Activated naive CD4-positive, alpha-beta T cell treated with anti-CD3 and anti-CD28 coated beads, Interleukin-2, amount 50 U/mL, for 16 hours (primary cell): ENCODE measurements at places on chromosomes 6 and 20.

GRCh38 chr20:59629141-59630045 is 25.1 kb downstream of the PHACTR3 start:
- DNase-seq = no peak

DNA sequence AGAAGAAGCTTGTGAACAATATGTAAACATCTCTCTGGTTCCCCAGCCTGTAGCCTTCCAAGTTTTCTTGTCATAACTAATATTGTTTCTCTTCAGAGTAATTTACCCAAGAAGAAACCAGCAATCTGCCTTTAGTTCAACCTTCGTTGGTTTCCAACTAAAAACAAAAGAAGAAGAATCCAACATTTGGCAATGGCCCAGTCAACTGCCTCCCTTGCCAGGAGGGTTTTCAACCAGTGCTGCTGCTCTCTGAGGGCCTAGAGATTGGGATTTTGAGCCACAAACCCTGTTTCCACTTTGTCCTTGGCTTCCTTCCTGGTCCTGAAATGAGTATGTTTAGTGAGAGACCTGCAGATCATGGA is 395.8 kb upstream of the CNR1 start:
- no peak for DNase-seq

DNA sequence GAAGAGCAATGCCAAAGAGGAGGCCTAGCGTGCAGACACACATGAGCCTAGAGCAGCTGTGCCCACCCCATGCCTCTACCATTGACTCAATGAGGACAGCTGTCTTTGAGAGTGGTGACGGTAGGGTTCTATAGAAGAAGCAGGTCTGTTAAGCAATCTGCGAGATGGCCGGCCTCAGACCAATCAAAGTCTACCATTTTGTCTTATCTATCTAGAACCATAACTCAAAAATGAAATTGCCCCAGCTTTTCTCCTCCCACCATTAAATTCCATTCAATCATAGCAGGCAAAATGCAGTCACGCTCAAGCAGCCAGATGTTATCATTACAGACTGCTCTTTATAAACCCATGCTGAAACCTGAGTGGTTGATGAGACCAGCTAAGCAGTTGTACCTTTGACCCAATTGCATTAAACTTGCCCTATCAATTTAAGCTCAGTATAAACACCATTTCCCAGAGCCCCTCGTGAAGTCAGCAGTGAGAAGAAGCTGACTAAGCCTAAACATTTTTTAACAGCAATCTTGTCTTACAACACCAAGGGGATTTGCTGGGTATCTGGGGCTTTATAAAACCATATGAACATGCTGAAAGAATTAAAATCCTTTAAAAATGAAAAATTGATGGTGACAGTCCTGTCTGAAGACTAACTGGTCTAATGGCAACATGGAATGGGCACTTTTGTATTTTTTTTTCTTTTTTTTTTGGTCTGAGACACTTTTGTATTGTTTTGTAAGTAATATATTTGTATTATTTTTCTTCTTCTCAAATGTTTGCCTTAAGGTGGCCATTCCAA is 57.5 kb downstream of the FOXC1 start:
- no peak for DNase-seq

GRCh38 chr6:149317644-149318571 is at the start of gene TAB2:
Gene TAB2, plus strand, starts transcription at chr6:149317712. Its CDS starts 52,286 bp downstream, at chr6:149369998.
- peak; percentile 83 for DNase-seq

- no peak for DNase-seq
Observed at GRCh38 chr20:55974491-55975202, 30.7 kb downstream of the CBLN4 start.

GRCh38 chr6:81169166-81169565 is 583.3 kb downstream of the TENT5A start:
- no peak for DNase-seq

DNA sequence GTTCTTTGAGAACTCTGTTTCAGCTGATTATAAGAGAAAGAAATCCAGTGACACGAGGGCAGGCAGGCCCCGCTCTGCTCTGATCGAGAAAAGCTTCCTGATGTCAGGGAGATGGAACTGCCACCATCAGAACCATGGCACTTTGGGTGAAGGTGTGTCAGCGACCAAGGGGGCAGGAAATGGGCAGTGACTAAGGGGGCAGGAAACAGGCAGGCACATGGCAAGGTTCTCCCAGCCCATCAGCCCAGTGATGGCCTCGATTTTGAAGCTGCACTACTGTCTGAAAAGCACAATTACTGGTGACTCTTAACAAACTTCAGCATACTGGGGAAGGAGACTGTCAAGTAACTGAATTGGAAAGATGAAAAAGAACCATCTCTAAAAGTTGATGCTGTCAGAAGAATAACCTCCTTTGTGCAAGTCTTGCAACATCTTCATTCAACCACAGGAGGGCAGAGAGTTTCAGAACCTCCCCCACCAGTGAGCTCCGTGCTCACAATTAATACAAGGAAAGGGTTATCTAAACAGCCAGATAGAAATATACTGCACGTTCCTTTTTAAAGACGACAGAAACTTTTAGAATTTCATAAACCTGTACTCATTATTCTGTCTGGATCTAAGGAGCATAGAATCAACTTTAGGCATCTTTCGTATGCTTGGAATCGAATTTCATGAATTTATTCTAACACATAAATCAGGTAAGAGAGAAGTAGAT is 39.1 kb downstream of the TMX4 start:
- DNase-seq = no peak

DNA sequence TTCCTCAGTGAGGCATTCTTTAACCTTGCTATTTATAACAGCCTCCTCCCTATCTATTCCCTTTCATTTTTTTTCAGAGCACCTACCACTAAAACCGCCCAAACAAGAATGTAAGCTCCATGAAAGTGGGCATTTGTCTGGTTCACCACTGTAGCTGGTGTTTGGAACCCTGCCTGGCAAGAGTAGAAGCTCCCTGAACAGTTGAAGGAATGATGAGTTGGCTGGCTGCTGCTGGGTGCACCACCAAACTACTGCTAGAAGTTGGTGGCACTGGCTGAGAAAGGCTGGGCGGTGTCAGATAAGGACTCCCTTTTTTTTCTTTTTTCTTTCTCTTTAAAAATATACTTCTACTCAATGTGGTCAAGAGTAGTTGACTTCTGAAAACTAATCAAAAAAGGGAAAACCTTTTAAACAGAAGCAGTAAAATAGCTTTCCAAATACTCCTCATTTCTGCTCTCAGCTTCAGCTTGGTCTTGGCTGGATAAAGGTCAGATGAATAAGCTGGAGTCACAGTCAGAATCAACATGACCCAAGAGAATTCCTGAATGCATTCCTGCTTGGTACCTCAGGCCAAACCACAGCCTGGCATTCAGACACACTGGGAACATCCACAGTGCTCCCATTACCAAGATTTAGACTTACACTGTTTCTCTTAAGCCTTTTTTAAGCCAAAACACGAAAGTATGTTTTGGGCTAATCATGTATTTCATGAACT is 38.0 kb downstream of the RTN4IP1 start:
- no peak for DNase-seq

DNA sequence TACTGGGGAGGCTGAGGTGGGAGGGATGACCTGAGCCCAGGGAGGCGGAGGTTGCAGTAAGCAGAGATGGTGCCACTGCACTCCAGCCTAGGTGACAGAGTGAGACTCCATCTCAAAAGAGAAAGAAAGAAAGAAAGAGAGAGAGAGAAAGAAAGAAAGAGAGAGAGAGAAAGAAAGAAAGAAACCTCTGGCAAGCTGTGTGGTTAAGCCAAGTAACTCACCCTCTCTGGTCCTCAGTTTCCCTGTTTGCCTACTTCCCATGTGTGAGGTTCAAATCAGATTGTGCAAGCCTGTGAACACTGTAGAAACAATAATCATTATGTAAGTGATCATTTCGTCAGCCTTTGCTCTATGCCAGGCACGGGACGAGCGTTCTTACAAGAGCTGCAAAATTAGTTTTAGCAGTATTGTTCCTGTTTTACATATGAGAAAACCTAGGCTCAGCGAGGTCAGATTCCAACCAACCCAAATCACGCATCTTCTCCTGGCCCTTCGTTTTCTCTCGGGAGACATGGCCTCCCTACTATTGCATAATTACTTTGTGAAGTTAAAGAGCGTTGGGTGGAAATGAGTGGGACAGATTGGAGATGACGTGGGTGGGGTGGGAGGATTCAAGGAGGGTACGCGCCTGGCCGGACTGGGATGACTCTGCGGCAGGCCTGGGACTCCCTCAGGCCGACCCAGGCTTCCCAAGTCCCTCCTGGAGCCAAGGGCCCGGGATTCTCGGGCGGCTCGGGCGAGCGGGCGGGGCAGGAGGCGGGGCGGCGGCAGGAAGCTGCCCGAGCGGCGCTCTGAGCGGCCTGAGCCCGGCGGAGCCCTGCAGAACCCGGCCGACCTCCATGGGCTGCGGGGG is at the start of gene SNX21:
Gene SNX21 (plus strand): TSS at position 770 of the 853 bp plus-strand sequence. CDS start 121 bp downstream, outside the sequence.
- peak; percentile 17 for DNase-seq

DNA sequence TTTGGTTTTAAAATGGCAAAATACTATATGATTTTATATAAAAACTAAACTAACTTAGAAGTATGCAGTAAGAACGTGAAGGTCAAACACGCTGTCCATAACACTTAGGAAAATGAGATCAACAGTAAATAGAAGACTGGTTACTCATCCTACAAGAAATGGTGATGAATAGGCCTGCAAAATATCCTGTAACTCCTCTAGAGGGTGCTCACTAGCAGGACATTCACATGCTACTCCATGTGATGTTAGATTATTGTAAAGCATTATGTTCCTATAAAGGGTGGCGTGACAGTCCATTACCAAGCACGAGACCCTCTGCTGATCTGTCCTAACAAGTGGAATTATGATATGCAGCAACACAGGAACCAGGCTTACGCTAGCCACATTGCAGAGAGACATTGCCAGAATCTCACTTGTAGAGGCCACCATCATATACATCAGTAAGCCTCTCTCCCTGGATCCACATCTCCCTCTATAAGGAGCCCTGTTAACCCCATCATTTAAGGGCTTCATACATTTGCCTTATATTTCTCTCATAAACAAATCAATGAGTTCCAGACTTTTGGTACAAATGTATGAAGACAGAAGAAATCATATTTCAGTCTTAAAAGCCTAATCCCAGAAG is 18.0 kb upstream of the DEFB129 start:
- DNase-seq = no peak

DNA sequence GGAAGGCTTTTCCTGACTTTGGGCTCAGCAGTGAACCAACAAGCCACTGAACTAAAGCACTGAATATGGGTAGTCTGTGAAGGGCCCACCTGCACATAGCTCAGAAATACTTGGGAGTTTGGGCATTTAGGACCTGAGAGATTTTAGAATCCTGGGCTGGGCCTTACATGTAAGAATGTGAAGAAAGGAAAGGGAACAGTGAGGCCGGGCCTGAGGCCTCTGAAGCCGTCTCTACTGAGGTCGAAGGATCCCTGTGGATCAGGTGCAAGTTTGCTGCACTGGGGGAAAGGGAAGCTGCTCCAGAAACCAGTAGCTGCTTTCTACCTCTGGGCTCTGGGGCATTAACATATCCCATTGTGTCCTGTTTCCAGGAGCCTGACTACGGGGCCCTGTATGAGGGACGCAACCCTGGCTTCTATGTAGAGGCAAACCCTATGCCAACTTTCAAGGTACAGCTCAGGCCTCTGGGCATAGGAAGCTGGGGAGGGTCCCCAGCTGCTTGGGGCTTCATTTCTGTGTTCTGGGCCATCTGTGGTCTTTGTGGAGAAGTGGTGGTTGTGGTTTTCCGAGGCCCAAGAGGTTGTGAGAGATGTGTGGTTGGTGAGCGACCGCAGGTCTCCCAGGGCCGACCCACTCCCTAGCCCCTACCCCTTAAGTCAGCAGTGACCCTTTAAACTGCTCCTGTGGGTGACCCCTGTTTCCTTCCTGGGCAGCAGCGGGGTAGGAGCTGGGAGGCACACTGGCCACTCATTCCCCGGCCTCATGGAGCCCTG is 30.3 kb downstream of the PLCG1 start:
- DNase-seq = no peak

DNA sequence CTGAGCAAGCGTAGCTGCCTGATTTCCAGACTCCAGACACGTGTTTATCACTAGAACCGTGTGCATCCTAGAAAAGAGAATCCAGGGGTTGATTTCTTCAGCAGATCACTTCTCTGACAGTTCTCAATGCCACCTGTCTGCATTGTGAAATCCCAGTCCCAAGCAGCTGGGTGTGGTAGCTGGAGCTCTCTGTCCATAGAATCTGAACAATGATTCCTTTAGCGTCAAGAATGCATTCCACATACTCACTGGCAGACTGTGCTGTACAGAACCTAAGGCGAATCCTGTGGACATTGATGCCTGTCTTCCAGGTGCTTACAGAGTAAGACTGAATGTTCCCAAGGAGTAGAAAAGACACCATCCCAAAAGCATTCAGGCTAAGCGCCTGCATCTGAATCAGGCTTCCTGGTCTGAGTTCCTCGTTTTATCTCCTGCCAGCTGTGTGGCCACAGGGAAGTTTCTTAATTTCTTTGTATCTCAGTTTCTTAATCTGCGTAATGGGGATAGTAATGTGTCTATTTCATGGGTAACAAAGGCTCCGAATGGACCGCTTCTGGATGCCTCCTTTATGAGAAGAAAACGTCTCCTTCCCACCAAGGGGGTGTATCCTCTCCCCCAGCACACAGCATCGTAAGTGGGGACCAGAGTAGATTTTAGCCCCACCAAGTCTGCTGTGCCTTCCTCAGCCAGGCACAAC is 10.4 kb upstream of the TRAF3IP2 start:
- DNase-seq = no peak

- no peak for DNase-seq
Observed at GRCh38 chr20:47318027-47318585, 38.4 kb downstream of the ZMYND8 start.

DNA sequence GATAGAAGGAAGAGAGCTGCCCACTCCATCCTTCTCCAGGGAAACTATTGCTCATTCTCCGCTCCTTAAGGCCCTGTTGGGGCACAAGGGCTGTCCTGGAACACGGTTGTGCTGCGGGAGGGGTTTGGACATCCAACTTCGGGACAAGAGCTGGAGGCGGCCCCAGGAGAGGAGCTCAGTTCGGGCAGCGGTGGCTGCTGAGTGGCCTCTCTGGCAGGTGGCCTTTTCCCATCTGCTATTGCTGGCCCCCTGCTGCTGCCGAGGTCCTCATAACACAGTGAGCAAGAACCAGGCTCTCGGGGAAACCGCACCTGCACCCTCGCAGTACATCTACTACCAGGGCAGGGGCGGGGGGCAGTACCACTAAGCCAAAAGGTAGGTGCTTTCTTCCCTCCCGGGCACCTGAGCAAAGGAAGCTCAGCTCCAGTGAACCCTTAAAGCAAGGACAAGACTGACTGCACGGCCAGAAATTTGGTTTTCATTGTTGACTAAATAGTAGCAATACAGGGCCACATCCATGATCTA is 63.7 kb downstream of the PSMG4 start:
- DNase-seq = no peak

DNA sequence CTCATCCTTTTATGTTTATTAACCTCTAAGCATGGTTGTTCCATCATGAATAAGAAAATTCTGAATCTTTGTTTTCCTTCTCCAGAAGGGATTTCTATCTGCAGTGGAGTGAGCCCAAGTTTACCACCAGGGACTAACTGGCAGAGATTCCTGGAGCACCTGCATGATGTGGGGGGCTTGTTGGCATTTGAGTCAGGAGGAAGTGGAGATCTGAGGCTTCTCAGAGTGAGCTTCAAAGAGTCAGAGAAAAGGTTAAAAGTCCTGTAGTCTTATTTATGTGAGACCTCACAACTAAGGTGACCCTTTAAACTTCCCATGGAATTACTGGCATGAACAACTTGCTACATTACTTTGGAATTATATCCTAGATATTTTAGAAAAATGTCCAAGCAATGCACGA is 138.1 kb upstream of the SLC24A3 start:
- DNase-seq = no peak

DNA sequence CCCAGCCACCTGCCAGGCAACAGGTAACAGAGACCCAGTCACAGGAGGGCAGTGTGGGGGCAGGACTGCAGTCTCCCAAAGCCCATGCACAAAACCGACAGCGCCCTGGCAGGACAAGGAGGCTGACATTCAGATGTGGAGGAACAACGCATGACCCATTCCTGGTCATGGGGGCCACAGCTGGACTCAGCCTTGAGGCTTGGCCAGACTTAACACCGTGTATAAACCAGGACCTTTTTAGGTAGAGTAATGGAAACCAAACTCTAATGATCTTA is 8.1 kb downstream of the GFRA4 start:
- no peak for DNase-seq
